ENCODE measurements at places on chromosomes 1 and 21. TPM values are rescaled to one million over a fixed set of nuclear protein-coding genes. Genes with fewer than 3 reads are reported as not detected.

- DNase-seq, result no peak
Observed at GRCh38 chr1:12123172-12123571, 43.6 kb upstream of the TNFRSF1B start.

GRCh38 chr1:77438236-77438913, 156.6 kb downstream of the AK5 start:
- DNase-seq, result no peak

Gene PTGER3
- 0.79 TPM for total RNA-seq

Gene GSTM3
- 18.9 TPM for total RNA-seq

Gene MAP3K21
- 0.49 TPM for total RNA-seq

Gene SLC2A1
- total RNA-seq, result 3.8 TPM

Data from psoas muscle (tissue), 8 donors.